ENCODE measurements at places on chromosomes 1 and 21. TPM values are rescaled to one million over a fixed set of nuclear protein-coding genes. Genes with fewer than 3 reads are reported as not detected.

DNA sequence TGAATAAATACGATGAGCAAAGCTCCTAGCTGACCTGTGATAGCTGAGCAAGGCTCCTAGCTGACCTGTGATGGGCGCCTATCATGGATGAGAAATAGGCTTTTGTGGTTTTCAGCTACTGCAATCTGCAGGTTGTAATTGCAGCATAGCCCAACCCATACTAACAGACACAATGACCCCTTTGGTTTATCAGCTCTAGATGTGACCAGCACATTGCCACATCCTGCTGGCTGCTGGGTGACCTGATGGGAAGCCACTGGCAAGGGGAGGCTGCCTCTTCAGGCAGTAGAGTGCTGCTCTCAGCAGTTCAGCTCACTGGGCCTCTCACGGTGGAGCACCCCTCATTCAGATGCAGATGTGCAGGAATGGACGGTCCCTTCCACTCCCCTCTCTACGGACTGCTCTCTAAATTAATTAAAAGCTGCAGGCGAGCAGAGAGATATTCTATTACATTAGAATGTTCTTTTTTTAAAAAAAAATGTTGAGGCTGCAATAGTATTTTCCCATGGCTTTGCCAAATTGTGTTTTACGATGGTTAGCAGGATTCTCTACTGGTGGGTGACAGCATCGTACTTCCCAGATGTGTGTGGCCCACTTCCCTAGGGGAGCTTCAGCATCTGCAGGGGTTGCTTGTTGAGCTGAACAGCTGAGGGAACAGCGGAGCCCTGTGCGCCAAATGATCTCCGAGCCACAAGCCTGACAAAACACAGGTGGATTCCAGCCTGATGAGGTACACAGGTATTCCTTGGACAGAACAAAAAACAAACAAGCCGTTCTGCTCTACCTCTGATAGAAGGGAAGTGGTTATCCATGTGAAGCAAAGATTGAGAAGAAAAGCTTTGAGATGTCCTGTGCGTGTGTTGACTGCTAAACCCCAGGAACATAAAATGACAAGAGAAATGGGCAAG is 65.0 kb downstream of the SYT6 start:
- no peak for DNase-seq
- H3K4me1 ChIP-seq, result no peaks in the 10 kb centered on the region
- no peak overlapping the region for H3K27ac ChIP-seq
- H3K27me3 ChIP-seq, result no peaks in the 10 kb centered on the region

DNA sequence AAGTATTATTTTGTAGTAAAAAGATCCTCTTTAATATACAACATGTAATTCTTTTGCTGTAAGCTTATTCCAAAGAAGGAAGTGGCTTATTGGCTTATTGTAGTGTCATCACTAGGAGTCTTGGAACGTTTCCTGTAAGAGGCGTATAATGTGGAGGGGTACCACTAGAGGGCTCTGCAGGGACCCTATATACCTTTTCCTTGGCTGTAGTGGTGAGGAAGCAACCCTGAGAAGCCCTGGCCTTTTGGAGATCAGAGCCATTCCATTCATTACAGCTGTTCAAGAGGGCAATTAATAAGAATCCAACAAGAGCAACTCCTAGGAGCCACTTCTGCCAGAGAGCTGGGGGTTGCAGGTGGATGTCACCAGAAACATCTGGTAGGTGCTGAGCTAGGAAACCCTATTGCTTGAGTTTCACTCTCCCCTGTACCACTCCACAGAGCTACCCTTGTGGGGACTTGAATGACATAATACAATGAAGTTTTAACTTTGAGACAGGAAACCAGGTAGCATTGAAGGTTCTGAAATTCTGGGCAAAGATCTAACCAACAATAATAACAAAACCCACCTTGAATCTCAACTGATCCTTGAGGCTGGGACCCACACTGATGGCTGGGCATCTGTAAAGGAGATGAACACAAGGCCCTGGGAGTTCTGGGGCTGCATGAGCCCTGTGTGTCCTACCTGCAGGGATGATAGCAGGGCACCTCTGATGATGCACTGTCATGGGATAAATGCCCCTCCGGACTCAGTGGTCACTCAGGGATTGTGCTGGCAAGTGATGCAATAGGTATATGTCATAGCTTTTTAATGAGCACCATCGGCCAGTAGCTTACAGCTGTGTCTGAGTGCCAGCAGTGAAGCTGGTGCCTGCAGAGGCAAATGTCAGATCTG is 160.2 kb upstream of the COA6 start:
- no peak for DNase-seq
- no peak overlapping the region for H3K27ac ChIP-seq
- H3K27me3 ChIP-seq, result peaks cover 16% of the 10 kb centered on the region
- H3K36me3 ChIP-seq, result no peaks in the 10 kb centered on the region

- H3K4me3 ChIP-seq, result peak overlapping the region; percentile 44
- no peaks in the 10 kb centered on the region for H3K27me3 ChIP-seq
Measured at GRCh38 chr1:923991-924655, 400 bp downstream of the SAMD11 start.

GRCh38 chr21:38503583-38503982 is 5.3 kb upstream of the ERG start:
- no peaks in the 10 kb centered on the region for H3K4me1 ChIP-seq
- H3K27me3 ChIP-seq, result no peaks in the 10 kb centered on the region
- no peaks in the 10 kb centered on the region for H3K36me3 ChIP-seq
- H3K27ac ChIP-seq, result no peak overlapping the region
- DNase-seq, result no peak

GRCh38 chr1:109040627-109040988 is 1.3 kb downstream of the WDR47 start:
- peak overlapping the region; percentile 82 for H3K4me3 ChIP-seq
- H3K27me3 ChIP-seq, result no peaks in the 10 kb centered on the region
- no peaks in the 10 kb centered on the region for H3K36me3 ChIP-seq
- H3K4me1 ChIP-seq, result no peaks in the 10 kb centered on the region

GRCh38 chr21:42093991-42094421 is 22.9 kb downstream of the UMODL1 start:
- H3K27me3 ChIP-seq, result peaks cover 13% of the 10 kb centered on the region
- H3K36me3 ChIP-seq, result no peaks in the 10 kb centered on the region
- peaks cover 5% of the 10 kb centered on the region for H3K4me1 ChIP-seq
- no peak overlapping the region for H3K27ac ChIP-seq
- H3K4me3 ChIP-seq, result no peak overlapping the region

- DNase-seq, result no peak
- H3K36me3 ChIP-seq, result no peaks in the 10 kb centered on the region
- H3K4me3 ChIP-seq, result no peak overlapping the region
- H3K27ac ChIP-seq, result no peak overlapping the region
Measured at GRCh38 chr1:96370757-96371156, 350.8 kb upstream of the PTBP2 start.

DNA sequence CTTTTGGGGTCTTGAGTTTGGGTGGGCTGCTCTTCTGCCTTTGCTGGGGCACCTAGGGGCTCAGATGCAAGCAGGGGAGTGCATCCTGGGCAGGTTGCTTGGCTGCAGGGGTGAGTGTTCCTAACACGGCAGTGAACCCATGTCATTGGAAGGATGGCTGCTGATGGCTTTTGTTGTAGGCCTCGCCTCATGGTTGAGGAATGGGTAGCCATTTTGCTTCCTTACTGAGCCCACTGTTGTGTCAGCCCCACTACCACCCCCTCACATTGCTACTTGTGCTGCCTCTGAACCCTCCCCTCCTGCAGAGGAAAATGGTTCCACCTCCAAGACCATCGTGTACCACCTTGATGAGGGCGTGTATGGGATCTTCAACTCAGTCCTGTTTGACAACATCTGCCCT is 16.8 kb downstream of the AZIN2 start:
- H3K27ac ChIP-seq, result no peak overlapping the region
- H3K27me3 ChIP-seq, result no peaks in the 10 kb centered on the region
- H3K36me3 ChIP-seq, result no peaks in the 10 kb centered on the region

- H3K27ac ChIP-seq, result peak overlapping the region; percentile 12
- no peak overlapping the region for H3K4me3 ChIP-seq
- peaks cover 24% of the 10 kb centered on the region for H3K36me3 ChIP-seq
- no peaks in the 10 kb centered on the region for H3K27me3 ChIP-seq
Measured at GRCh38 chr1:200780545-200781369, 42.1 kb downstream of the CAMSAP2 start.

GRCh38 chr1:116477429-116477828 is 93.4 kb downstream of the CD58 start:
- DNase-seq, result no peak
- no peaks in the 10 kb centered on the region for H3K27me3 ChIP-seq
- H3K4me3 ChIP-seq, result no peak overlapping the region
- peak overlapping the region; percentile 14 for H3K27ac ChIP-seq
- H3K4me1 ChIP-seq, result no peaks in the 10 kb centered on the region
- no peaks in the 10 kb centered on the region for H3K36me3 ChIP-seq

The CCDC27 gene
- not detected for total RNA-seq

DNA sequence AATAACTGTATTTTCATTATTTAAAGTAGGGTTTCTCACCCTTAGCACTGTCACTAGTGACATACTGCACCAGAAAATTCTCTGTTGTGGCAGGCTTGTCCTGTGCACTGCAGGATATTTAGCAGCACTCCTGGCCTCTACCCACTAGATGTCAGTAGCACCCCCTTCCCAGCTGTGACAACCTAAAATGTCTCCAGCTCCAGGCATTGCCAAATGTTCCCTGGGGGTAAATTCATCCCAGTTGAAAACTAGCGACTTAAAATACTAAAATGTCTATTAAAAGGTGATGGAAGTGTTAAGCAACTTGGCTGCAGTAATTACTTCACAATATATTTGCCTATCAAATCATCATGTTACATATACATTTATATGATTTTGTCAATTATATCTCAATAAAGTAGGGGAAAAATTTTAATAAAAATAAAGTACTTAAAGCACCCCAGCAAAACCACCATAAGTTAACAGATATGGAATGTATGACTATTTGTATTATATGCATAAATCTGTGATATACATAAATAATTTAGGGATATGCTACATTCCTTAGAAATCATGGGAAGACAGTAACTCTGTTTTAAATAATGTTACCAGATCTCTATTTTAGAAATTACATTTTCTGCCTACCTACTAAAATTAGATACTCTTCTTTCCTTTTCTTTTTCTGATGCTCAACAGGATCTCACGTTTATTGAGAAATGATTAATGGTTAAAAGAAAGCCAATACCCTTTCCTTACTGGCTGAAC is 74.6 kb downstream of the ARID4B start:
- H3K27ac ChIP-seq, result no peak overlapping the region
- H3K4me1 ChIP-seq, result no peaks in the 10 kb centered on the region
- no peaks in the 10 kb centered on the region for H3K27me3 ChIP-seq
- DNase-seq, result no peak
- no peaks in the 10 kb centered on the region for H3K36me3 ChIP-seq
- H3K4me3 ChIP-seq, result no peak overlapping the region

- no peak overlapping the region for H3K4me3 ChIP-seq
- DNase-seq, result no peak
- H3K36me3 ChIP-seq, result no peaks in the 10 kb centered on the region
- no peaks in the 10 kb centered on the region for H3K27me3 ChIP-seq
- no peak overlapping the region for H3K27ac ChIP-seq
- no peaks in the 10 kb centered on the region for H3K4me1 ChIP-seq
Measured at GRCh38 chr21:35406635-35407034, 357.5 kb upstream of the RUNX1 start.

- no peak for DNase-seq
- H3K36me3 ChIP-seq, result peaks cover 4% of the 10 kb centered on the region
- peaks cover 56% of the 10 kb centered on the region for H3K4me1 ChIP-seq
- H3K27ac ChIP-seq, result no peak overlapping the region
- H3K4me3 ChIP-seq, result no peak overlapping the region
- no peaks in the 10 kb centered on the region for H3K27me3 ChIP-seq
Measured at GRCh38 chr1:77975386-77975785, 3.5 kb downstream of the FUBP1 start.

GRCh38 chr1:91737650-91738049 is 148.3 kb downstream of the TGFBR3 start:
- no peaks in the 10 kb centered on the region for H3K27me3 ChIP-seq
- no peaks in the 10 kb centered on the region for H3K4me1 ChIP-seq
- no peaks in the 10 kb centered on the region for H3K36me3 ChIP-seq
- no peak for DNase-seq
- peak overlapping the region; percentile 81 for H3K27ac ChIP-seq

The RBP7 gene
- 17.2 TPM for total RNA-seq

The ASTN1 gene
- total RNA-seq, result 0.30 TPM

The TRIM67 gene
- total RNA-seq, result not detected

The TRAF3IP3 gene
- total RNA-seq, result 0.87 TPM

- no peak overlapping the region for H3K4me3 ChIP-seq
- no peak overlapping the region for H3K27ac ChIP-seq
- H3K27me3 ChIP-seq, result no peaks in the 10 kb centered on the region
- DNase-seq, result no peak
Measured at GRCh38 chr1:15640667-15641066, 23.4 kb downstream of the DDI2 start.

The SMIM11 gene
- 9.0 TPM for total RNA-seq

GRCh38 chr1:167671727-167672511 is 41.9 kb downstream of the RCSD1 start:
- DNase-seq, result no peak
- H3K27ac ChIP-seq, result no peak overlapping the region
- no peak overlapping the region for H3K4me3 ChIP-seq
- H3K4me1 ChIP-seq, result peaks cover 6% of the 10 kb centered on the region
- H3K27me3 ChIP-seq, result no peaks in the 10 kb centered on the region
- H3K36me3 ChIP-seq, result no peaks in the 10 kb centered on the region

DNA sequence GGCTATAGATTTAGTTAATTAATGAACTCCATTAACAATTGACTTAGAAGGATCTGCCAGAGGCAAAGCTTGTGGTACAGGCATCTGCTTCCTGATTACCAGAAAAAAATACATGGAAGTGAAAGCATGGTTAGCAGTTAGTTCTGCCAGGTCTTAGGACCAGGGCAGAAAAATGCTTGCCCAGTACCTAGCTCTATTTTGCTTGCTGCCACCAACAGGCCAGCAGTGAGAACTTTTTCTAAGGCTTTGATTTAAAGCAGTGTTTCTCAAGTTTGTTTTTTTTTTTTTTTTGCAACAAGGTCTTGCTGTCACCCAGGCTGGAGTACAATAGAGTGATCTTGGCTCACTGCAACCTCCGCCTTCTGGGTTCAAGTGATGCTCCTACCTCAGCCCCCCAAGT is 16.4 kb upstream of the MTF1 start:
- peaks cover 6% of the 10 kb centered on the region for H3K36me3 ChIP-seq
- H3K27me3 ChIP-seq, result no peaks in the 10 kb centered on the region
- no peak for DNase-seq
- H3K4me3 ChIP-seq, result no peak overlapping the region
- H3K27ac ChIP-seq, result no peak overlapping the region
- no peaks in the 10 kb centered on the region for H3K4me1 ChIP-seq

DNA sequence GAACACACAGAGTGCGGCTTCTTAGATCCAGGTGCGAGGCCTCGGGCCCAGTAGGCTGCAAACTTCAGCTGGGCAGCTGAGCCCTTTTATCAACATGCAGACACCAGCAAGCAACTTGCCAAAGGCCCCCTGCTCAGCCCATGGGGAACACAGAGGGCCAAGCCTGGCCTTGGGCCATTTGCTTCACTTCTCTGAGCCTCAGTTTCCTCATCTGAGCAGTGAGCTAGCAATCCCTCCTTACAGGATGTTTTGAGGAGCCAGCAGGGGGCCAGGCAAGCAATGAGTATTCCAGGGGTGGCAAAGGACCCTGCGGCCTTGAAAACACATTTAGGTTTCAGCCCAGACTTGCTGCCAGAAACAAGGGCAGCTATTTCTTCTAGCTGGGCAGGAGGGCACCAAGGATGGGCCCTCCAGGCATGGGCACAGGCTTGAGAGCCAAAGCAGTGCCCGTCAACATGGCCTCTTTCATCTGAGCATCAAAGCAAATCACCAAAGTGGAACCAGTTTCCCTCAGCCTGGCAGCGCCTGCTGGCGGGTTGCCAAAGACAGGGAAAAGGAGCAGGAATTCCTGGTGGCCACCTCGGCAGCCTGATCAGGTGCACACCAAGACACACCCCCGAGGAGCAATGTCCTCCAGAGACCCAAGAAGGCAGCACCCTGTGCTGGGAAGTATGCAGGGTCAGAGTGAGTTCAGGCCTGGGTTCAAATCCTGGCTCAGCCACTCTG is 1.4 kb downstream of the MATN1 start:
- no peak overlapping the region for H3K27ac ChIP-seq
- no peaks in the 10 kb centered on the region for H3K27me3 ChIP-seq
- H3K4me3 ChIP-seq, result no peak overlapping the region
- no peaks in the 10 kb centered on the region for H3K4me1 ChIP-seq

Measured in tibial nerve (tissue), 4 donors.